ENCODE measurements at places on chromosomes 2 and 18.

DNA sequence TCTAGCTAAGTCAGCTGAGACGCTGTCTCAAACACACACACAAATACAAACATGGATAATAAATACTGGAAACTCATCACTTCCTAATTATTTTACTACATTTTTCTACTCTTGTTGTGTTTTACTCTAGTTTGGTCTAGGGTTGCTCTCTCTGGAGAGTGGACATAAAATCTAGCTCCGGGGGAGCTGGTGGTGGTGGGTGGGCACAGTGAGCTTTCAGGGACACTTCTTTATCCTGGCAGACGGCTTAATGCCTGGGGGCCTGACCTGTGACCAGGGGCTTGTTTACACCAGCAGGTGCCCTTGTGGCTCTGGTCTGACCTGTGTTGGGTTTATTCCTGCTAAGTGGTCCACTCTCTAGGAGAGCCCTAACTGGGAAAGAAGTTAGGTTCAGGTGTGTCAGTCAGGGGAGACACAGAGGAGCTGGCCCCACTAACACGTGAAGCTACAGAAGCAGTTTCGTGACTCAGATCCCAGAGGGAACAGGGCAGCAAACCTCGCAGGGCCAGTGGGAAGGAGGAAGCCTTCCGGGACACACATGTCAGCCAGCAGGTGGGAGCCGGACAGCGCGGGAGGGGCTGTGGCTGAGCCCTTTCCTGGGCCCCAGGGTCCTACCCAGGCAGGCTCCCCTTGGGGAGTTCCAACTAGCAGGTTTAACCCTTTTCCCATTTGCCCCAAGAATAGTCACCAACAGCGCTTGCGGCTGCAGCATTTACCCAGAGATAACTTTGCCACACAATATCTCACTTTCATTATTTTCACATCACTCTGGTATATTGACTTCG is 22.5 kb upstream of the BOK start:
- no peak for DNase-seq

DNA sequence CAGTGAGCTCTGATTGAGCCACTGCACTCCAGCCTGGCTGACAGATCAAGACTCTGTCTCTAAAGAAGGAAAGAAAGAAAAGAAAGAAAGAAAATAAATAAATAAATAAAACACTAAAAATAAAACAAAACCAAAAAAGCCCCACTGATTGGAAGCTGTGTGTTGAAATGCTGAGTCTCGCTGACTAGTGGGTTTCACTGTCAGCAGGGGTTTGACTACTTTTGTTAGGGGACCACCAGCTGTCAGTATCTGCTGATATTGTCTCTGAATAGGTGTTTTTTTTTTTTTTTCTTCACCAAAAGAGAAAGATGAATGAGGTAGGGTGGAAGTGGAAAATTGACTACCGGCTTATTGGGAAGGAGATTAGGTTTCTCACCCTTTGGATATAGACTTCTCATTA is 12.8 kb upstream of the ACTR2 start:
- DNase-seq, result no peak

GRCh38 chr18:34339155-34339554 is 114.4 kb upstream of the NOL4 start:
- DNase-seq, result no peak

GRCh38 chr2:39948016-39948719 is 169.1 kb upstream of the THUMPD2 start:
- DNase-seq, result no peak

DNA sequence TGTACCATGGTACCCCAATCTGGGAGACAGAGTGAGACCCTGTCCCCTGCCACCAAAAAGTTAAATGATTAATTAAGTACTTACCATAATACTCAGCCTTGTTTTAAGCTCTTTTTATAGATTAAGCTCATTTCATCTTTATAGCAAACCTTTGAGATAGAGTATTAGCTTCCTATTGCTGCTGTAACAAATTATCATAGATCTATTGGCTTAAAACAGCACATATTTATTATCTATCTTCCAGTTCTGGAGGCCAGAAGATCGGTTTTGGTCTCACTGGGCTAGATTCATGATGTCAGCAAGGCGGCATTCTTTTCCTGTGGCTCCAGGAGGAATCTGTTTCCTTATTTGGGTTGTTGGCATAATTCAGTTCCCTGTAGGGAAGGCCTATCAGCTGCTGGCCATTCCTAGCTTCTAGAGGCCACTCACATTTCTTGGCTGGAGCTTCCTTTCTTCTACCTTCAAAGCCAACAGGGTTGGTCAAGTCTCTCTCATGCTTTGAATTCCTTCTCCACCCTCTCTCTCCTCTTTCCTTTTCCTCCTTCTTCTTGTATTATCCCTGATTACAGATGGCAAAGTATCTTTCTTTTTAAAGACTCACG is 13.7 kb upstream of the GREB1 start:
- no peak for DNase-seq

- DNase-seq, result no peak
Observed at GRCh38 chr2:95014126-95014708, 11.3 kb upstream of the MAL start.

- no peak for DNase-seq
Observed at GRCh38 chr2:17543131-17543660, 2.7 kb downstream of the VSNL1 start.

DNA sequence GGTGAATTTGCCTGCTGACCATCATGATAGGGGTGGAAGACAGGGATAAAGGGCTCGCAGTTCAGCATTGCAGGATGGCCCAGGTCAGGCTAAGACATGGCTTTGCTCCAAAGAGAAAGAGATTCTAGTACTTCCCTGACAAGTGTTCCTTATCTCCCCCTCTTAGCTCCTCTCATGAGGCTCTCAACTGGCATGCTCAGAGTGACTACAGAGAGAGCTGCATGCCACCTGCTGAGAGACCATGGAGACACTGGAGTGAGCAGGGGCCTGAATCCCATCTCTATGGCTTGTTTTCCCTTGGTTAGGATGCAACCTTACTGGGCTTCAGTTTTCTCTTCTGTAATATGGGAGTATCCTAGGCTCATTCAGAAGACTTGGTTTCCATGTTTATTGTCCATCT is 94.3 kb downstream of the ARHGAP15 start:
- no peak for DNase-seq

DNA sequence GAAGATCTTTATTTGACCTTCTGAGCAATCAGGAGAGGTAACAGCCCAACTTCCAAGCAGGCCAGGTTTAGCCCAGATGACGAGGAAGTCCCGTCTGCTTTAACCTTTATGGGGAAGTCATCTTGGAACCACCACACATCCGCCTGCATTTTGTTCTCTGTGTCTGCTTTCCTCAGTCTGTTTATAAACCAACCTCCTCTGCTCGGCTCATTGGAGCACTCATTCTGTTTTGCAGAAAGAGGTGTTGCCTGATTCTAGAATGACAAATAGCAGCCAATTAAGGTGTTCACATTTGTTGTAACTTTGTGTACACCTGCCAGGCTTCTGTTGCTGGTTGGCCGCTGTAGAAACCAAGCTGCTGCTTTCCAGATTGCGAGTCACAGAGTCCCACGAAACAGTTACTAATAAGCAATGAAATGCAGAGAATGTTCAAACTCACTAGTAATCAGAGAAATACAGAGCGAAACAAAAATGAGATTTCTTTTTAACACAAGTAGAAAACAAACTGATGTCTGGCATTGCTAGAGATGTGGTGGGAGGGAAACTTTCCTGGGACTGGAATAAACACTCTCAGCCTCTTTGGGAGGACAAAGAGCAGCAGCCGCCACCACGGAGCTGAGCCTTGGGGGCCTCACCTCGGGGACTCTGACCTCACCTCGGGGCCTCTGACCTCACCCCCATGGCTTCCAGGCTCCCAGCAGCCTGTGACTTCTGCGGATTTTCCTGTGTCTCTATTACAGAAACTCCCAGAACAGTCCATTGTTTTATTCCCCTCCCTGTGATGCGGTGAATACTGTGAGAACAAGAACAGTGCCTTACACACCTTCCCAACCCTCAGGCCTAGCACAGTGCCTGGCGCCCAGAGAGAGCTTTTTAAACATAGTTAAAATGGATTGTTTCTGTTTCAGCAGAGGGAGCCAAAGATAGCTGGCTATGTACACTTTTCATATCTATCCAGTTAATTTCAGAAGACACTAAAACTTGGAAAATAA is 64.0 kb downstream of the MBP start:
- peak; percentile 37 for DNase-seq

GRCh38 chr2:208406474-208407451 is at the start of gene PTH2R:
TSS of gene PTH2R (plus strand) at chr2:208406792. CDS start at chr2:208407044, 252 bp downstream.
- no peak for DNase-seq

- DNase-seq, result no peak
Observed at GRCh38 chr2:45675263-45675812, 23.9 kb downstream of the PRKCE start.

GRCh38 chr2:12498704-12499103 is 218.0 kb upstream of the TRIB2 start:
- DNase-seq, result no peak

GRCh38 chr18:77197073-77197472 is 52.6 kb upstream of the GALR1 start:
- DNase-seq, result no peak

- no peak for DNase-seq
Observed at GRCh38 chr18:61856678-61857077, 36.1 kb downstream of the RNF152 start.

DNA sequence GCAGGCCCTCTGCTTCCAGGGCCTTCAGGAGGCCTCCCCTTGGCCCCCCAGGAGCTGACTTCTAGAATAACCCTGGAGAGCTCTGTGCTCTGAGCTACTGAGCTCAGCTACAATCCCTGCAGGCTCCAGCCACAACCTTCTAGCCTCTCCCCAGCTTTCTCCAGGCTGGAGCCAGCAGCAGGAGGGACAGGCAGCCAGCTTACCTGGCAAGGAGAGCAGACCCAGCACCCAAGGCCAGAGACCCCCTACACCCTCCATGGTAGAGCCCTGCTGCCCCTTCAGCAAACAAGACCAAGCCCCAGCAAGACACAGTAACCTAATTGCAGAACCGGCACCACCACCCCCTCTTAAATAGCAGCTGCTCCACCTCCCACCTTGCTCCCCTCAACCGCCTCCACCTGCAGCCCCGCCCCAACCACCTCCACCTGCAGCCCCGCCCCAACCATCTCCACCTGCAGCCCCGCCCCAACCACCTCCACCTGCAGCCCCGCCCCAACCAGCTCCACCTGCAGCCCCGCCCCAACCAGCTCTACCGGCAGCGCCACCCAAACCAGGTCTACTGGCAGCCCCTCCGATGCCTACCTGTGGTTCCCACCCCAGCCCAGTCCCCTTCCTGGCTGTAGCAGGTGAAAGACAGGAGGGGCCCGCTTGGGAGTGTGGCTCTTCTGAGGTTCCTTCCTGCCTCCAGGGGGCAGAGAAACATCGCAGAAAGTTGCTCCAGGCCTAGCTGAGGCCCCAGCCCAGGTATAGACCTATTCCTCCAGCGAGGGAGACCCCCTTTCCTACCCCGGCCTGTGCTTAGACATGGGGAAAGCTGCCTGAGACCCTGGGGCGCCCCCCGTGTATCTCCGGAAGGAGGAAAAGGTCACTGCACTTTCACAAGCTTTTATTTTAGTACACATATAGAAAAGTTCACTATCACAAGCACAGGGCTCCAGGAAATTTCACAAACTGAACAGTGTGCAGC is at the start of gene ASTL:
Gene ASTL, minus strand, starts transcription at position 324 of the 967 bp plus-strand sequence. Its CDS starts 66 bp downstream, at position 258.
- DNase-seq, result peak; percentile 61

DNA sequence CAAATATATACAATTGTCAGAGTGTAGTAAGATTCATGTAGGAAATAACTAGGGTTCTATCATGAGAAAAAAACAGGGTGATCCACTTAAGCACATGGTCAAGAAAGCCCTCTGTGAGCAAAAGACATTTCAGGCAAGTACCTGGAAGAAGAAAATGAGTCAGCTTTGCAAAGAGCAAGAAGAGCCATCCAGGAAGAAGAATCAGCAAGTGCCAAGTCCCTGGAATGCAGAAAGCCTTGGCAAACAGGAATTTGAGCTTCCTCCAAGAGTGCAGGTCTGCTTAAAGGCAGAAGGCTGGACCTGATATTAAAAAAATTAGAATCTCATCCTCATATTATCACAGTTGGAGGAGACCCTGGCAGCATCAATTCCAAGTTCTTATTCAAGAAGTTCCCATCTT is 188.5 kb upstream of the CELF4 start:
- no peak for DNase-seq

DNA sequence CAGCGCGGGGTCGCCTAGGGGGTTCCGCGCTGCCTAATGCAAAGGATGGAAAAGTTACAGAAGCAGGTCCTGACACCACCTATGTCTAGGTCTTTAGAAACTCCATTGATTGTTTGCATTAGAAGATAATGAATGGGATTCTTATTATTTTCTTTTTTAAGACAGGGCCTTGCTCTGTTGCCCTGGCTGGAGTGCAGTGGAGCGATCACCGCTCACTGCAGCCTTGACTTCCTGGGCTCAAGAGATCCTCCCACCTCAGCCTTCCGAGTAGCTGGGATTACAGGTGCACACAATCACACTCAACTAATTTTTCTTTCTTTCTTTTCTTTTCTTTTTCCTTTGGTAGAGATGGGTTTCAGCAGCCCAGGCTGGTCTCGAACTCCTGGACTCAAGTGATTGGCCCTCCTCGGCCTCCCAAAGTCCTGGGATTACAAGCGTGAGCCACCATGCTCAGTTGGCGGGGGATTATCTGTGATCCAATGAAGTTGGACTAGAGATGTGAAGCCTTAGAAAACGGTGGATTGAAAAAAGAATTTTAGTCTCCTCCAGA is 761 bp upstream of the IDH1 start:
- no peak for DNase-seq

DNA sequence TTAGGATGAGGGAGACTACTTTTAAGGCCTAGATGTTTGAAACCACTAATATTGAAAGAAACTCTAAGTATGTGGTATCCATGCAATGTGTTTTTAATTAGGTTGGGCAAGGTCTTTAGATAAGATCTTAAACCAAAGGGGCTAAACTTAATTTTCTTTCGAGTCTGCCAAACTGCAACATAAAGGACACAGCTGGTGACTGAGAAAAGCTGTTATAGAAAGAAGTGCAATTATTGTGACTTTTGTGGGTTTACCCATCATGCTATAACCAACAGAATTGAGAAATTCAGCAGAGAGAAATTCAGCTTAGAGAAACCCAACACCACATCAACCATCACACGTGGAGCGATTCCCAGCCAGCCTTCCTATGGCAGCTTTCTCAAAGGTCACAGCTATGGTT is 119.5 kb upstream of the LMAN1 start:
- DNase-seq, result no peak

GRCh38 chr2:153770359-153770991 is 101.2 kb upstream of the GALNT13 start:
- no peak for DNase-seq

- DNase-seq, result peak; percentile 49
Observed at GRCh38 chr2:24382363-24383073, 22.2 kb upstream of the ITSN2 start.

GRCh38 chr2:219523031-219523671 is 8.9 kb downstream of the ASIC4 start:
- no peak for DNase-seq

DNA sequence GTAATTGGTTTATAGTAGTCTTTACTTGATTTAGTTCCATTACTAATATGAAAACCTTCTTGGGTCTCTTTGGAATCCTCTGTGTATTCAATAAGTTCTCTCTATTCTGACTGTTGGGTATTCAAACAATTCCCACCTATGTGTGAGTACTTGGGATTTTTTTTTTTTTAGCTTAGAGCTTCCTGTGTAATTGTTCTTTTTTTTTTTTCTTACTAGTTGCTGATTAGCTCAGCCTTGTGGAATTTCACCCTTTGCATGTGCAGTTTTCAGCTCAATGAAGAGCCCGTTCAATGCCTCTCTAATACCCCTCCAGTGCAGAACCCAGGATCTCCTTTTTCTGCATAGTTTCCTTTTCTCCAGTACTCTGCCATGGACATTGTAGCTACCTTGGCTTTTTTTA is 339.1 kb upstream of the GALNT5 start:
- no peak for DNase-seq

- DNase-seq, result no peak
Observed at GRCh38 chr2:42183775-42184174, 14.6 kb downstream of the EML4 start.

GRCh38 chr2:29123617-29124349 is 8.6 kb downstream of the CLIP4 start:
- DNase-seq, result no peak
